ENCODE measurements at places on chromosomes 11 and 22. TPM values are rescaled to one million over a fixed set of nuclear protein-coding genes. Genes with fewer than 3 reads are reported as not detected.

DNA sequence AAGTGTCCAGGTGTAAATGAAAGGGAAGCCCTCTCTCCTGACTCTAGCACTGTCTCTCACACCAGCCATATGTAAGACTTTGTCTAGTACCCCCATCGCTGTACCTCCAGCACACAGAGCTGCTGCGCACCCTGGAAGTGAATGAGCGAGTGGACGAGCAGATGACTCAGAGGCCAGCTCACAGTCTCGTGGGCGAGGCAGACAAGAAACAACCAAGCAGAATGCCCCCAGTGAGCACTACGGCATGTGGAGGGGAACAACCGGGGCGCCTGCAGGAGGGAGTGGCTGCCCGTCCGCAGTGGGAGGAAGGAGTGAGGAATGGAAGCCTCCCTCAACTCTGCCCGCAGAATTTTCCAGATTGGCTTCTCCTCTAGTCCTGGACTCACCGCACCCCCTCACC is 46.4 kb downstream of the MCM5 start:
- DNase-seq, result no peak

- DNase-seq, result no peak
Observed at GRCh38 chr11:126654886-126655806, 299.7 kb downstream of the ST3GAL4 start.

DNA sequence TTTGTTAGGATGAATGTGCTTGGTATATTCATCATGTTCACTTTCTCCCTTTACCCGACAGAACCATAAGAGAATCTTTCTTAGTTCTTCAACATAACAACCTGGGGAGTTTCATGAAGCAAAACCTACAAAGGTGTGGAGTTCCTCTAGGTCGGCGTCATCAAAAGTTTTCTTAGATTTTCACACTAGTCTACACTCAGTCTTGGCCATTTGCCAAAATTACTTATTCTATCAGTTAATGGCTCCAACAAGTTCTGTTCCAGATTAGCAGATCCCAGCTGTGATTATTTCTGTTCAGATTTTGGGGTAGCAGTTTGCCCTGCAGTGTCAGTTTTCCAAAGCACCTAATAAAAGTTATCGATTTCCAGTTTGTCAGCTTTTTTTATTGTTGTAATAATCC is 935.8 kb upstream of the RAG2 start:
- no peak for DNase-seq

DNA sequence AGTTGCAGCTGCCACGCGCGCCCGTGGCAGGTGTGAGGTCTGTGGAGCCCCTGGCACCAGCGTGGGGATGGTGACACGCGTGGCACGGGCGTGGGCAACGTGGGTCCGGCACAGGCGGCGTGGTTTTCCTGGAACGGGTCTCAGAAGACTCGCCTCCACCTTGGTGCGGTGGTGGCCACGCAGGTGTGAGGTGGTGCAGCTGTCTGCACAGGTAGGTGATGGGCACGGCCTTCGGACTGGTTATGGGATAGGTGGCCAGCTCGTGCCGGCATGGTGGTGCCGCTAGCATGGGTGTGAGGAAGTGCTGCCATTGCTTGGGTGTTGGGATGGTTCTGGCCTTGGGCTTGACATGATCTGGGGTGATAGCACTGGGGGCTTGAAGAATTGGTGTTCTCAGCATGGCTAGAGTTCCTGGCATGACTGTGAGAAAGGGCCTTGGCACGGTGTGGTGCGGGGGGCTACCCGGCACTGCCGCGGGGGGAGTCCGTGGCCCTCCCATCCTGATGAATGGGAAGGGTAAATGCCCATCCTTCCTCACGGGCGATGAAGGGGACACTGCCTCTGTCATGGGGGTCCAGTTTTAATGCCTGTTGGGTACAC is 531 bp downstream of the DAGLA start:
- no peak for DNase-seq

DNA sequence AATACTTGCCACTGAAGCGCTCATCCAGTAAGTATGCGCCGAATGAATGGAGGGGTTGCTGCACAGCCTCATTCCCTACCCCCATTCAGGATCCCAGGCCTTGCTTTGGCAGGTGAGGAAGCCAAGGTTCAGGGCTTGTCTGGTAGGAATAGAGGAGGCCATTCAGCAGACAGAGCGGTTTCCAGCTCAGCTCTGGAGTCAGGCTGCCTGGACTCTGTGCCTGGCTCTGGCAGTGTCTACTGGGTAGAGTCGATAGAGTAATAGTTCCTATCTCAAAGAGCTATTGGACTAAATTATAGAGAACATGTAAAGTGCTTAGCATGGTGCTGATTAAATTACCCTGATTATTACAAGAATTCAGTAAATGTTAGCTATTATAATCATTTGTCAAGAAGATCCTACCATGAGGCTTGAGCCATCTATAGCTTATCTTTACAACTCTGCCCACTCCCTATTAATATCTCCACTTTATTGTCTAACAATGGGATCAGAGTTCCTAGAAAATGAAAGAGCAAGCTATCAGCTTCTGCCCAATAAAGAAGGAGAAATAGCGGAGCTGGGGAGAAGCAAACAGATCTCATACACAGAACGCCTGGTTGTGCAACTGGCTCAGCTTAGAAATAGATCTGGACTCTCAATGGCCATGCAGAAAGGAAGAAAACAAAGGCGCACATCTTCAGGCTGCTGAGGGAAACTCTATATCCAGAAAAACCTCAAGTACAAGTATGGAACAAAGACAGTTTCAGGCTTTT is 6.6 kb upstream of the SNX32 start:
- DNase-seq, result no peak

GRCh38 chr11:100825626-100826025 is 138.5 kb downstream of the ARHGAP42 start:
- DNase-seq, result no peak

The CREBZF gene
- total RNA-seq, result 59.7 TPM

The IGF2 gene
- total RNA-seq, result 20.1 TPM

The MRGPRX4 gene
- not detected for total RNA-seq

The ISX gene
- total RNA-seq, result not detected

DNA sequence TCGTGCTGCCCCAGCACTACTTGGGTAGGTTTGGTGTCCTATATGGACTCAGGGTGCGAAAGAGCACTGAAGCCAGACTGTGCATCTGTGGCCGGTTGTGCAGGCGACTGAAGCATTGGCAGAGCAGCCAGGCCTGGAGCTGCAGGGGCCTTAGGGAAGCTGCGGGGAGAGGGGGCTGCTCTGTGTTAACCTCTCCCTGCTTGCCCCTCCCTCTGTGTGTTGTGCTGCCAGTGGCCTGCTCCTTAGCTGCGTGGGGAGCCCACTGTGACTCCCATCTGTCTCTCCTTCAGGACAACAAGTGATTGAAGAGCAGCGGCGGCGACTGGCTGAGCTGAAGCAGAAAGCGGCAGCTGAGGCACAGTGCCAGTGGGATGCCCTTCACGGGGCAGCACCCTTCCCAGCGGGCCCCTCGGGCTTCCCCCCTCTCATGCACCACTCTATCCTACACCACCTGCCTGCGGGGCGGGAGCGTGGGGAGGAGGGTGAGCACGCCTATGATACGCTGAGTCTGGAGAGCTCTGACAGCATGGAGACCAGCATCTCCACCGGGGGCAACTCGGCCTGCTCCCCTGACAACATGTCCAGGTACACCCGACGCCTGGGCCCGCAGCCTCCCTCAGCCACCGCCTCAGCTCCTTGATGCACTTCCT is 34.3 kb downstream of the TREH start:
- no peak for DNase-seq

The SSRP1 gene
- 280 TPM for total RNA-seq

All from neural crest cell (in vitro differentiated cells).